Left colon (tissue), 2 donors: ENCODE measurements at places on chromosomes 1 and 21.

DNA sequence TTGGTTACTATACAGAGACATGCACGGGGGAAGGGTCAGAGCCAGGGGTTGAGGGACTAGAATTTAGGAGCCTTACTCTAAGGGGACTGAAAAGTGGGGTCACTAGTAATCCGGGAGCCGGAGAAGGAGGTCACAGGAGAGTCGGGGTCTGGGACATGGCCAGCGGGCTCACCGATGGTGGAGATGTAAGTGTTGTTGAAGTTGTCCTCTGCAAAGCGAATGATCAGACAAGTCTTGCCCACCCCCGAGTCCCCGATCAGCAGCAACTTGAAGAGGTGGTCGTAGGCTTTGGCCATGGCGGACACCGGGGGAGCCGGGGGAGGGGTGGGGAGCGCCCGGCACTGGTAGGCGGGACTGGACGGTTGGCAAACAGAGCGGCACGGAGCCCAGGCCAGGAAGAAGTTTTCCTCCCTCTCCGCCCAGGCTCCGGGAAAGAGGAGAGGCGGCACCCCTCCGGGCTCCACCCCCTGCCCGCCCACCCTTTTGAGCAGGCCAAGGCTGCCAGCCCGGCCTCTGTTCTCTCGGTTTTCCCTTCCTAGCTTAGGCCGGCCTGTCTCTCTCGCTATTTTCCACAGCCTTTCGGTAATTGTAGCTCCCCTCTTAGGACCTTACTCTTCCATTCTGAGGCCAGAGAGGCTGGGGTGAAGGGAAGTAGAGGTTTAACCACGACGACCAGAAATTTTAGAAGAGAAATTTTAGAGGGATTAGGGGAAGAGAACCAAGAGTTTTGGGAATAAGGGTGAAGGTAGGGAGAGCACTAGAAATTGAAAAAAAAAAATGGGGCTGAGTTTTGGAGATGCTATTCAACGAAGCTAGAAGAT is at the start of gene RAB13:
TSS of gene RAB13 (minus strand) at position 399 of the 821 bp plus-strand sequence. CDS start at position 296, 103 bp downstream.
- DNase-seq = peak; percentile 83

- DNase-seq = no peak
Observed at GRCh38 chr21:25551569-25551968, 55.7 kb downstream of the MRPL39 start.

DNA sequence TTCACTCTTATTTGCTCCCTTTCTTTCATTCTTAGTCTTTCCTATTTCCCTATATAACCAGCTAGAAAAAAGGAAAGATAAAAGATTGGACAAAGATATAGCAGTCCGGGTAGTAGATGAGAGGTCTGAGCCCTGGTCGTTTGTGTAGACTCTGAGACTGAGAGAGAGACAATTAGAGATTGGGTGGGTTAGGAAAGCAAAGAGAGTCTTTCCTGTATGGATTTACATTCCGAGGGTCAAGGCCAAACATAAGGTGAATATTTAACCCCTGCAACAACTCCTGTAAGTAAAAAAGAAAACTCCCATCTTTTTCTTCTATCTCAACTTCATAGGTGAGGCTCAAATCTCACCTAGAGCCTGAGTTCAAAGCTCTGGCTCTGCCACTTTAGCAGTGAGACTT is 218.0 kb upstream of the FGGY start:
- DNase-seq = no peak

DNA sequence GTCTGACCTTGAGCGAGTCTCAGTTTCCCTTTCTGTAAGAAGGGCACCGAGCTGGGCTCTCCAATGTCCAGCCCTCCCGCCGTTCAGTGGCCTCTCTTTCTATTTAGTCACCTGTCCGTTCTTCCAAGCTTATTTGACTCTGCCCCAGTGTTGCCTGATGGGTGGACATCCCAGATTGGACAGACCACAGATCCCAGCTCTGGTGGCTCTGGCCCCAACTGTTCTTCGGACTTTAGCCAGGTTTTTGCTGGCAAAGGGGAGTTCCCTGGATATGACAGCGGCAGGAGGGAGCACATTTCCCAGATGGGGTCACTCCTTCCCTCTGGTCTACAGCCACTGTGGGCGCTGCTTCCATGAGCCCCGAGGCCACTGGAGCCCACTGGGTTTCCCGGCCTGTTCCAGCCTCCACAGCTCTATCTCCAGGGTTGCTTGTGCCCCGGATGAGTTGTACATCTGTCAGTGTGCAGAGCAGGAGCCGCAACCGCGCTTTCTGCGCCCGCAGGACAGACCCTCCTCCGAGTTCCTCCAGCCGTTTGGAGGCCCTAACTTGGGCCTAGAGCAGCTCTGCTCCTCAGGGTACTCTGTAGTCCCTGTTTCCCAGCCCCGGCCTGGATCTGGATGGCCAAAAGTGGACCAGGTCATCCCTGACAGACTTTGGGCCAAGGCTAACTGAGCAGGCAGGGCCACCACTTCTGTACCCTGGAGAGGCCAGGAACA is 3.8 kb downstream of the DMBX1 start:
- DNase-seq = no peak

DNA sequence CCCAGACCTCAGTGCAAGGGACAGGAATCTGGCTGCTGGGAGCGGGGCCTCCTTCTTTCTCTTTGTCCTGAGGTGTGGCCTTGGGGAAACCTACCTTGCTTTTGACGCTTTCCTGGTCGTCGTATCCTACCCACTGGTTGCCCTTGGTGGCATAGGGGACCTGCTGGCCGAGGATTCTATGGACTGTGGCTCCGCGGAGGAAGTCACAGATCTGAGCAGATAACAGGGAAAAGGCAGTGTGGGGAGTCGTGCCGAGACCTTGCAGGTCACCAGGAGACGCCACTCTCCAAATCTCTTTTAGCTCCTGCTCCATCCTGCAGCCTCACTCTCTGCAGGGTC is 4.0 kb upstream of the MYBPH start:
- DNase-seq = no peak

- DNase-seq = no peak
Observed at GRCh38 chr1:147891088-147891487, 11.5 kb upstream of the GJA8 start.

GRCh38 chr1:19623523-19623922 is 20.6 kb upstream of the NBL1 start:
- no peak for DNase-seq

GRCh38 chr1:175498002-175498401 is 245.4 kb downstream of the TNR start:
- DNase-seq = no peak

DNA sequence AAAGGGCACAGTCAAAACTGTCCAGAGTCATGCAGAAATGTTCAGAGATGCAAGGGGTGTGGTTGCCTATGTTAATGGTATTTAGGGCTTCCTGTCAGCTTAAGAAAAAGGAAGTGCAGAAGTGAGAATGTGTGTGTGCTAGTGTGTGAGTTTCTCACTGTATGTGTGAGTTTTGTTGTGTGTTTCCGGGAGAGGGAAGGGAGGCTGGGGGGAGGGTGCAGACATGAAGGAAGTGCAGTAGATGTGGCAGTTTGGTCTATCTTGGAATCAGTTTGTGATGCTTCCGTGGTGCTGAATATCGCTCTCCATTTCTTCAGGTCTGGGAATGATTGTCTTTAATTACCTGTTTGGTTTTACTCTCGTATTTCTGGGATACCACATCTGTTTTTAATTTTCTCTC is 16.5 kb upstream of the ATP6V1G3 start:
- peak; percentile 37 for DNase-seq

GRCh38 chr1:239854922-239855321 is 236.8 kb upstream of the FMN2 start:
- DNase-seq = no peak

GRCh38 chr1:202856014-202856413 is 32.9 kb downstream of the RABIF start:
- no peak for DNase-seq

DNA sequence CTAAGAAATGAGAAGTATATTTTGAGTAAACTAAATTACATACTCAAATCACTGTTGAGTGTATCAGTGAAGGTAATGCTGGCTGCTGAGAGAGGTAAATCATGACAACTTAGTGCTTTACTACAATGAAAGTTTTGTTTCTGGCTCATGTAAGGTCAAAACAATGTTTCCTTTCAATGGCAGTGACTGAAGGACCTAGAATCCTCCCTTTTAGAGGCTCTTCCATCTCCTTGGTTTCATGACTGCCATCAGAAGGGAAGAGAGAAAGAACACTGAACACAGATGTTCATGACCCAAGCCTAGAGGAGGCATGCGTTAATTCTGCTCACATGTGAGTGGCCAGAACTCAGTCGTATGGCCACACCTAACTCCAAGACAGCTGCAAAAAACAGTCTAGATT is 130.6 kb downstream of the AKT3 start:
- DNase-seq = no peak

DNA sequence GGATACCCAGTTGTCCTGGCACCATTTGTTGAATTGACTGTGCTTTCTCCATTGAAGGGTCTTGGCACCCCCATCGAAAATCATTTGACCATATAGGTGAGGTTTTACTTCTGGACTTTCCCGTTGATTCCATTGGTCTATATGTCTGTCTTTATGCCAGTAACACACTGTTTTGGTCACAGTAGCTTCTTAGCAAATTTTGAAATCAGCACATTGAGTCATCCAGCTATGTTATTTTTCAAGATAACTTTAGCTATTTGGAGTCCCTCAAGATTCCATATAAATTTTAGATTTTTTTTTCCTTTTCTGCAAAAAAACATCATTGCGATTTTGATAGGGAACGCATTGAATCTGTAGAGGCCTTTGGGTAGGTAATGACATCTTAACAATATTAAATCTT is 235.6 kb downstream of the SMYD3 start:
- no peak for DNase-seq

DNA sequence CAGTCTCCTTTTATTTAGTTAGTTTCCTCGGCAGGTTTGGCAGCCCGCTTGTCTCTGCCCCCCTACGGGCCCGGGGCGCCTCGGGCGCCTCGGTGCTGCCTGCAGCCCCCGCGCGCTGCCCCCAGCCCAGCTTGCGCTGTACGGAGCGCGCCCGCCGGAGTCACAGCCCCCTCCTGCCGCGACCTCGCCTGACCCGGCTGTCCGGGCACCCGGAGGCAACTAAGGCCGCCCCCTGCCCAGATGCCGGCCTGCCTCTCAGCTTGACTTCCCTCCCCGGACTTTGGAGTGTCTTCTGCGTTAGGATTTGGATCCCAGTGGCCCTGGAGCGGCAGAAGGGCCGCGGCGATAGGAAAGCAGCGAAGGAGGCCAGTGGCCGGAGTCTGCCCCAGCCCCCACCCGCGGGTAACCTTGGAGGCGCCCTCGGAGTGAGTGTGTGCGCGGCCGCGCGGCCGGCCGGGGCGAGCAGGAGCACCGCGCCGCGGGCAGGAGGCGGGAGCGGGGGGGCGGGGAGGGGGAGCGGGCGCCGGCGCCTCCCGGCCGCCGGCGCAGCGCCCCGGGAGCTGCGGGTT is 7.6 kb downstream of the CDKN2C start:
- peak; percentile 53 for DNase-seq

GRCh38 chr1:180581635-180582039 is 22.9 kb downstream of the OVAAL start:
- no peak for DNase-seq

GRCh38 chr1:201955729-201956143 is 433 bp downstream of the TIMM17A start:
- DNase-seq = no peak

GRCh38 chr1:95010158-95010557 is 62.6 kb downstream of the ALG14 start:
- no peak for DNase-seq

DNA sequence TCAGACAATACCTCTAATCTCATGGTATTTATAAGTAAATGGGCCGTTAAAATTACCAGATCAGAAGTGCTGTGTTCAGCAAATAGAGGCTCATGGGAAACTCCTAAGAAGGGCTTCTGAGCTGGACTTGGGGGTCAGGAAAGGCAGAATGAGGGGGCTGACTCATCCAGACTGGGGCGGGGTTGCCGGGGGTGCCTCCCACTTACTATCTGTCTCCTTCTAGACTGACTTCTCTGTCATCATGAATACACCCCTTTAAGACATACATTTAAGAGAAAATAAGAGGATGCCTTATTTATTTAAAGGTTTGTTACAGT is 96.0 kb upstream of the ERRFI1 start:
- no peak for DNase-seq

DNA sequence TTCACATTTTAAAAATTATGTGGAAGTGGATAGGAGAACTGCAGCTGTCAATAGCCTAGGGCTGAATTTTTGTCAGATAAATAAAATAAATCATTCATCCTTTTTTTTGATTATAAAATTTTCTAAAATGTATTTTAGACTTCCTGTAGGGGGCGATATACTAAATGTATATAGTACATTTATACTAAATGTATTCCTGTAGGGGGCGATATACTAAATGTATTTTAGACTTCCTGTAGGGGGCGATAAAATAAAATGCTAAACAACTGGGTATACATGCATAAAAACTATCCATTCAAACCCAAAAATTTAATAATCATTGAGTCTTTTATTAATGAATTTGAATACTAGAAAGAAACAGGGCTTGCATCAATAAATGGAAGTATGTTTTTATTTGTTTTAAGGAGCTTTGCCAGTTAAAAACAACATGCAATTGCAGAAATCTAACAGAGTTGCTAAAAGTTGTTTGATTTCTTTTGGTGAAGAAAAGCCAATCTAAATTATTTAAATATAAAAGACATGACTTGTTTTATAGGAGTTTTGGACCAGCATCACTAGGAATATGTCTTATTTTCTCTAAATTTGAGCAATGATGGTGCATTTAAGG is 31.4 kb downstream of the CLCA1 start:
- DNase-seq = no peak

GRCh38 chr1:194795917-194796593 is 1609.6 kb upstream of the B3GALT2 start:
- no peak for DNase-seq

DNA sequence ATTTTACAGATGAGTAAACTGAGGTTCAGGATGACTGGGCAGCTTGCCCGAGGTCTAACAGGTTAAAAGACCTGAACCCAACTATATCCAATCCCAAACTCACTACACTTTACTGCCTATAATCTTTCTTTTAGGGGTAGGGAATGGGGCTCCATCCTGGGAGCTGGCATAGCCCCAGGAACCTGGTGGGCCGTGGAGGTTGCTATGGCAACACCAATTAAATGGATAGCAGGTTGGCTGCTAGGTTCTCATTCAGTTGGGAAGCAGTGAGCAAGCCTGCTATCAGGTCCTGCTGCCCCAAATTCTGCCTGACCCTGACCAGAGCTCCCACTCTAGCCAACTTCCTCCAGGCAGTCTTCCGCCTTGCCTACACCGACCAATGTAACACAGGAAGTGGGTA is 40.9 kb downstream of the LRP8 start:
- DNase-seq = no peak

GRCh38 chr21:18810136-18810535 is 406.6 kb upstream of the TMPRSS15 start:
- DNase-seq = no peak

DNA sequence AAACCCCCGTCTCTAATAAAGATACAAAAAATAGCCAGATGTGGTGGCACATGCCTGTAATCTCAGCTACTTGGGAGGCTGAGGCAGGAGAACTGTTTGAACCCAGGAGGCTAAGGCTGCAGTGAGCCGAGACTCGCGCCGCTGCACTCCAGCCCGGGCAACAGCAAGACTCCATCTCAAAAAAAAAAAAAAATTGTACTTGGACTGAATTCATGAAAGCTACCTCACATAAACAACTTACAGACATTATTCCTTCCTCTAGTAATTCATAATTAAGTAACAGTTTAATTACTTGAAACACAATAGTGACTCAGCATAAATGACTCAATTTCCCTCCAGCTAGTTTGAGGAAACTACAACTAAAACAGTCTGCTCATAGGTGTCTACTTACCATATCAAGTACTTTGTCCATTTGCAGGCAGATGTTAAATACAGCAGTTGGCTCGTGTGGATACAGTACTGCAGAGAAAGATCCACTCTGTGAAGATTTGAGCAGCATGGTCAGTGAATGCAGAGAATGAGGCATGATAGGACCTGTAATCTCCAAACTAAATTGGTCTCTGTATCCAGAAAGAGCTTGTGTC is 9.4 kb downstream of the DONSON start:
- DNase-seq = no peak

- no peak for DNase-seq
Observed at GRCh38 chr1:167839009-167839408, 74.9 kb downstream of the ADCY10 start.
